CD4-positive, alpha-beta T cell treated with Interleukin-15 for 4 hours (primary cell): ENCODE measurements at places on chromosomes 1 and 21.
A peak's percentile ranks its signal among the peaks of the same experiment; 100 is the strongest.

DNA sequence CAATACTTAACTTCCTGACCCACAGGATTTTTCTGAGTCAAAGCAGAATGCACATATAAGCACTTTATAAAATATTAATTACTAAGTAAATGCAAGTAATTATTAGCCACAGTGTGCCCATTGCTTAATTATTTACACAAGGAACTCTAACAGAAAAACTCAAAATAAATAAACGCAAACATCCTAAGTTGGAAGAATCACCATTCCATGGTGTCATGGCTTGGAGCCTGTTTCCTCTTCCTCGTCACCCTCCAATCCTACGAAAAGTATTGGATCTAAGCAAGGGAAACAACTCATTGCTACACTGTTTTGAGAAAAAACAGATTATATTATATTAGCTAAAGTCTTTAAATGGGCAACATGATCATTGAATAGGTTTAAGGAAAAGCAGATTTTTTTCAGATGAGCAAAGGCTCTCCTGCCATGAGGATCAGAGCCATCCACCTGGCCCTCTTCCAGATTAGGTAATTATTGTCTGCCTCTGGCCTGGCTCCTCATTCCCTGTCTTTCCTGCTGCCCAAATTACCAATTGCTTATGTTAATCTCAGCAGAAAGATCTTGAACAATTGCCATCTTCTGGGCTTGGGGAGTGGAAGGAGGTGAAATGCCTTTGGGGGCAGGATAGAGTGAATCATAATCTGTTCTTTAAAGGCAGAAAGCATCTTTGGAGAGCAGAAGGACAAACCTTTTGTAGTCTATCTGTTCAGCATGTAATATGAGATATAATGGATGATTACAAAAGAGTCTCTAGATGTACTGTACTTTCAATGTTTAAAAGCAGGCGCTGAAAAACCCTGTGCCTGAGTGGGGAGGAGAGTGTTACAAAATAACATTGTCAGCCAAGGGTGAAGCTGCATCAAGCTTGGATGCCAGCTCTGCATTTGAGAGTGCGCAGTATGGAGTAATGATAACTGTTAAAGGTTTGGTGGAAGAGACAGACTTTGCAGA lies 121.2 kb downstream of the DUSP10 start:
- no peak for DNase-seq

DNA sequence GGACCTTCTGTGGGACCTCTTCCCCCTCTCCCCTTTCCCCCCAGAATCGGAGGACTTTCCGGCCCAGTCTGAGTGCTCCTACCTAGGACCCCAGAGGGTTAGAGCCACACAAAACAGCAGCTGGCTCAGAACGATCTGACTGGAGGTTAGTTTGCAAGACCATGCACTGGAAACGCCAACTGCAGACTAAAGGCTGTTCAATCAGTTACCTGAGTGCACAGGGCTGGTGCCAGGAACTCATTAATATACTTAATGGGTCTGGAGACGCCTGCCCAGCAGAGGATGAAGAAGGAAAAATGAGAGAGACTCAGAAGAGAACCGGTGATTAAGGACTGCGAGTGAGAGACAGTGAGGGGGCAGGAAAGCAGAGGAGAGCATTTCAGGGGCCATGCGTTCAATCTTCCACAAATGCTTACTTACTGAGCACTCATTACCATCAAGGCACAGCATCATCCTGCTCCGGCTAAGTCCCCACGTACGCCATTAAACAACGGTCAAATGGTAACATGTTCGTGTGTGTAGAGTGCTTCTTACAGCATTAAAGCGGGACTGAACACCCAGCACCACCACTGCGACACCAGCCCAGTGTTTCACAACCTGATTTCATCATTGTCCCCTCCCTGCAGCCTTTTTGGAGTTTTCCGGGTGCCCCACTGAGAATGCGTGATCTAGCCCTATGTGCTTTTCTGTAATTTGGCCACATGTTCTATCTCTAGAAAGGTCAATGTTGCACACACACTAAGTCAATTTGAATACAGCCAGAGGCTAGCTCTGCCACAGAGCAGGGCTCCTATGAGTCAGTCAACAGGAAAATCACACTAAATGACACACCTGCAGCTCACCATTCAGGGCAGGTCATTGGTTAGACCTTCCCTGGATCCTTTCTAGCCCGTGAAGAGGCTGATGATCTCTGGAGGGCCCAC lies 7.6 kb downstream of the ENO1 start:
- no peak for DNase-seq

DNA sequence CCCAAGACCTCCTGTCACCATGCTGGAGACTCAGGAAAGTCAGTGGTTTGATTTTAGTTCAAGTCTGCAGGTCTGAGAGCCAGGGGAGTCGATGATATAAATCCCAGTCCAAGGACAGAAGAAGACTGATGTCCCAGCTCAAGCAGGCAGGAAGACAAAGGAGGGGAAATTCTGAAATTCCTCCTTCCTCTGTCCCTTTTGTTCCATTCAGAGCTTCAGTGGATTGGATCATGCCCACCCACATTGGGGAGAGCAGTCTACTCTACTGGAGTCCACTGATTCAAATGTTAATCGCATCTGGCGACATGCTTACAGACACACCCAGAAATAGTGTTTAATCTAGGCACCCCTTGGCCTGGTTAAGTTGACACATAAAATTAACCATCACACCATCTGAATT lies 7.2 kb upstream of the ADAMTS1 start:
- no peak for DNase-seq

- DNase-seq, result no peak
Measured at GRCh38 chr21:23574932-23575331, 2032.3 kb downstream of the MRPL39 start.

DNA sequence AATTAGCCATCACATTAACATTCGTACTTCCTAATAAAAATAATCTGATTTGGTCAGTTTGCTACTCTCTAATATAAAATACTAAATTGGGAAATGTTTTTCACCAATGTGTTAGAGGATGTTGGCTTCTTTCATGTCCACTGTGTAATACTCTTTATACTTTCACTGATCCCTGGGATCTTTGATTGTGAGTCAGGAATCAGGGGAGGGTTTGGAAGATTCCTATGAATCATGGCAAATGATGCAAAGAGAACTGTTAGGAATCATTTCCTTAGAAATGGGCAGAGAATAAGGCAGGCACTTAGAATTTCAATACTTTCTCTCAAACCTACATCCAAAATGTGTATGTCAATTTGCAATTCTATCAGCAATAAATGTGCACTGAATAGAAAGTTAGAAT lies 31.0 kb downstream of the KRTAP24-1 start:
- DNase-seq, result no peak

DNA sequence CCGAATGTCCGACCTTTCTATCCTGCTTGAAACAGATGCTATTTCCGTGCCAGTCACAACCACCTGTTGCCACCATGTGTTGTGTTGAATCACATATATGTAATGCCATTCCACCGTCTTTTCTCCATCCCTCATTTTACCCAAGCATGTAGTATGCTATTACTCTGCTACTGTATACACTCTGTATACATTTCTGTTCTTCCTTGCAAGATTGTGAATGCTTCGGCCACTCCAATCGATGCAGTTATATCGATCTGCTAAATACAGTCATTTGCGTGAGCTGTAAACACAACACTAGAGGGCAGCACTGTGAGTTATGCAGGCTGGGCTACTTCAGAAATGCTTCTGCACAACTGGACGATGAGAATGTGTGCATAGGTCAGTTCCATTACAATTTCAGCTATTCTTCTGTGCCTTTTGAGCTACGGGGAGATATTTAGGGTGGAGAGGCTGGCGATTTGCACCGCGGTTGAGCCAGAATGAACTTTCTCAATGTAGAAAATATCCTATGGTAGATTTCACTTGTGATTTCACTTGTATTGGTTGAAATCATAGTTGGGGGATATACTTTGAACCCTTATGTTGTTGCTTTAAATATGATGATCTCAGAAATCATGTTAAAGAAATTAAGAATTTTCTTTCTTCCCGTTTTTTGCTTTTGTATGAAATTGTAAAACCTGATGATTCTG lies 289.8 kb downstream of the NTNG1 start:
- DNase-seq, result peak; percentile 6

DNA sequence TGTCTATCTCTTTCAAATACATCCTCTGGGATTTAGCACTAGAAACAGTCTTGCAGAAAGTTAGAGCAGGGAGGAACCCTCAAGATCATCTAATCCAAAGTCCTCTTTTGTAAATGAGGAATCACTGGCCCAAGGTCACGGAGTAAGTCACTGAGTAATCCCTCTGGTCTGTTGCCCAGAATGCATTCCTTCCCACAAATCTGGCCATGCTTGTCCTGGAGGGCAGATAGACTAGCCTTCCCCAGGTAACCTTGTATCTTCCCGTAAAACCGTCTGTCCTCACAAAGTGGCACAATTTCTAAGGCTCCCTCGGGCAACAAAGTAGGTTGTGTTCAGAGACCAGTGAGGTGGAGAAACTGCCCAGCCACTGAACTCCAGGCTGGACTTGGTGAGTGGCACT lies 46.2 kb downstream of the DDR2 start:
- DNase-seq, result no peak

DNA sequence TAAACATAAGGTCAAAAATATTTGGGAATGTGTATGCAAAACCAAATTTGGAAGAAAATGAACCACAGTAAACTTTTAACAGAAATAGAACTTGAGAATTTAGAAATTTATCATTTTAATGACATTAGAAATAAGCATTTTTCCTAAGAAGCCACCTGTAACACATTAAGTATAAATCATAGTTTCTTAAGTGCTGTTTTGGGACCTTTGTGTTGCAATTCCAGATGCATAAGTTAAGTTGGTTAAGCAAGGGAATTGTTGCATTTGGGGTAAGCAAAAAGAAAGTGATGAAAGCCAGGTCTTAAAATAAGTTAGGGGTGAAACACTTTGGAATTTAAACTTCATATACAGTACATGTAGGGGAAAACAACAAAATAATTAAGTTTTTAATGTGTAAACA lies 49.8 kb downstream of the CDKN2C start:
- DNase-seq, result no peak

GRCh38 chr1:175035865-175036264 lies 12.6 kb upstream of the MRPS14 start:
- no peak for DNase-seq

DNA sequence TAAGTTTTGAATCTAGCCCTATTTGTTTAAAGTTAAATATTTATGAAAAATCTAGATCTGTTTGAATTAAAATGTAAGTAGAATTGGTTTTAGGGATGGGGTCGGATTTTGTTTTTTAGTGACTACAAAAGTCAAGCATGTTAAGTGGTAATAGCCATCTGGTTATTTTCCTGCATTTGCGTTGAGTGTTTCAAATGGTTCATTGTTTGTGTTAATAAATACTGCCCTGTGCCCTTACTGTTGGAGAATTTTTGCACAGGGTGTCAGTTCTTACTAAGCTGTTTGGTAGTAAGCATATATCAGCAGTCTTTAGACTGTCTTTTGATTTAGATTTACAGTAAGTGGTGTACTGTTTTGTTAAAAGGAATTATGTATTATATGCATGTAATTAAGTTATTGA lies 46.1 kb upstream of the TARS2 start:
- no peak for DNase-seq

DNA sequence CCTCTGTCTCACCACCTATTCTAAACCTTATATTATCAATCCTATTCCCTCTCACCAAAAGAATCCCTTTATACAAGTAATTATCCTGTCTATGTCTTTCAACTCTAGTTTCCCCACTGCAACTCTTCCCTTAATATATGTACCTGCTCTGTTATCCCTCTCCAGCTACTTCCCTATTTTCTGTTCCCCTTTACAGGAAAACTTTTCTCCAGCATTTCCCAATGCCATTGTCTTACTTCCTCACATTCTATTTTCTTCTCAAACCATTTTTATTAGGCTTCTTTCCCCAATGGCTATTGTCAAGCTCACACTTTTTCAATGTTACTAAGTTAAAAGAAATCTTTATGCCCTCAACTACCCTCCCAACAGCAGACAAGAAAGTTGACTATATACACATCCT lies 11.6 kb downstream of the DPYD start:
- no peak for DNase-seq

GRCh38 chr1:19429611-19430010 lies 55.7 kb downstream of the CAPZB start:
- DNase-seq, result no peak

DNA sequence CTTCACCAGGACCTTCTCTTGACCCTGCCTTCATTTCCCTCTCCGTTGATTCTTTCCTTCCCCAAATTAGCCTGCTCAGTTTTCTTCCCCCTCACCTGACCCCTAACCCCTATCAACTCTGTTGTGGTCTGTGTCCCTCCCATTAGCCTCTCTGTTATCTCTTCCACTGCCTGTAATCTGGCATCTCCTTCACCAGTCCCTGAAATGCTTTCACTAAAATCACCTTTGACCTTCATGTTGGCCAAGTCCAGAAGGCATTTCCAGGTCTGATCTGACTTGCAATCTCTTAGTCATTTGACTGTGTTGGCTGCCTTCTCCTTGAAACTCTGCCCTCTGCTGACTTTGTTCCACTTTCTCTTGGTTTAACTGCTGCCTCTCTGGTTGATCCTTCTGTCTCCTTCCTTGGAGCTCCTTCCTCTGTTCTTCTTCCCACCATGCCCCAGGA lies 28.2 kb downstream of the ATP8B2 start:
- DNase-seq, result peak; percentile 53

DNA sequence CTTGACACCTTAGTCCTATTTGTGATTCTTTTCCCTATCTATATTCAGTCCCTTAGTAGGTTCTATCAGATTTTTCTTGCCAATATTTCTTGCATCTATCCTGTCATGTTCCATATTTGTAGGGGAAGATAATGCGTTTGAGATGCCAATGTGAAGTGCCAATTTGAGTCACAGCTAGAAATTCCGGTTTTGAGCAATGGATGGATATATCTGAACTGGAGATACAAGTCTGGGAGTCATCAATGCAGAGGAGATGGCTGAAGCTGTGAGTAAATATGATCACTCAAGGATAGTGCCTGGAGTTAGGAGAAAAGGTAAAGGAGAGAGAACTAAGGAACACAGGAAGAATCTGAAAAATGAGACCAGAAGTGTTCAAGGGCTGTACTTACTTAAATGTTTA lies 93.8 kb downstream of the COQ8A start:
- no peak for DNase-seq

DNA sequence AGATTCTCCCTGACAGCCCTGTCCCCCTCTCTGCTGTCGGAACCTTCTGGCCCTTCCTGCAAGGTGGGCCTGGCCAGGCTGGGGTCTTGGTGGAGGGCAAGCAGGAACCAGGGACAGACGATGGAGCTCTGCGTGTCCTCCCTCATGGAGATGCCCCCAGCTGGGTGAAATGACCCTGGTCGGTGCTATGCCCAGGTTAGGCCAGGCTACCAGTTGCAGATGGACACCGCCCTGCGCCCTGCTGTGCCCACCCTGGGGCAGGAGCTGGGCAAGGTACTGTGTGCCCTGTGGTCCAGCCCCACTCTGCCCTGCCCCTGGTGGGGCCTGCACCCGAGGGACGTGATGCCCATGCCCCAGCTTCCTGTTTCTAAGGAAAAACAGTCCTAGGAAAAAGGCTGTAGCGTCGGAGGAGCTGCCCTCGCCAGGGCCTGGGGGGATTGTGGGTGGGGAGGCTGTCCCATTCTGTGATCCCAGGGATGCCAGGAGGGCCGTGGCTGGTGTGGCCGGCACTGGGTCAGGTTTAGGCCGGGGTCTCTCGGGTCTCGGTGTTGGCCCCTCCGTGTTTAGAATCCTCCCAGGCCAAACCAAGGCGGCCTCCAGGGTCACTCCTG lies 77.6 kb downstream of the MORN1 start:
- no peak for DNase-seq

- DNase-seq, result peak; percentile 6
Measured at GRCh38 chr1:244964112-244964971, 100.0 kb upstream of the HNRNPU start.

- DNase-seq, result no peak
Measured at GRCh38 chr1:173995475-173995874, 26.7 kb downstream of the RC3H1 start.

GRCh38 chr1:109882288-109883245 lies 28.1 kb upstream of the CSF1 start:
- no peak for DNase-seq

GRCh38 chr1:244239261-244239770 lies 188.2 kb downstream of the ZBTB18 start:
- DNase-seq, result no peak
